ENCODE measurements at places on chromosomes 11 and 22. TPM values are rescaled to one million over a fixed set of nuclear protein-coding genes. Genes with fewer than 3 reads are reported as not detected.

GRCh38 chr11:1486054-1486825 lies at the start of gene MOB2:
Gene MOB2 (minus strand): TSS chr11:1486779. CDS start chr11:1486556, 223 bp downstream.
- H3K27me3 ChIP-seq = no peaks in the 10 kb centered on the region
- no peak for DNase-seq
- H3K4me1 ChIP-seq = peaks cover 37% of the 10 kb centered on the region
- H3K36me3 ChIP-seq = no peaks in the 10 kb centered on the region

DNA sequence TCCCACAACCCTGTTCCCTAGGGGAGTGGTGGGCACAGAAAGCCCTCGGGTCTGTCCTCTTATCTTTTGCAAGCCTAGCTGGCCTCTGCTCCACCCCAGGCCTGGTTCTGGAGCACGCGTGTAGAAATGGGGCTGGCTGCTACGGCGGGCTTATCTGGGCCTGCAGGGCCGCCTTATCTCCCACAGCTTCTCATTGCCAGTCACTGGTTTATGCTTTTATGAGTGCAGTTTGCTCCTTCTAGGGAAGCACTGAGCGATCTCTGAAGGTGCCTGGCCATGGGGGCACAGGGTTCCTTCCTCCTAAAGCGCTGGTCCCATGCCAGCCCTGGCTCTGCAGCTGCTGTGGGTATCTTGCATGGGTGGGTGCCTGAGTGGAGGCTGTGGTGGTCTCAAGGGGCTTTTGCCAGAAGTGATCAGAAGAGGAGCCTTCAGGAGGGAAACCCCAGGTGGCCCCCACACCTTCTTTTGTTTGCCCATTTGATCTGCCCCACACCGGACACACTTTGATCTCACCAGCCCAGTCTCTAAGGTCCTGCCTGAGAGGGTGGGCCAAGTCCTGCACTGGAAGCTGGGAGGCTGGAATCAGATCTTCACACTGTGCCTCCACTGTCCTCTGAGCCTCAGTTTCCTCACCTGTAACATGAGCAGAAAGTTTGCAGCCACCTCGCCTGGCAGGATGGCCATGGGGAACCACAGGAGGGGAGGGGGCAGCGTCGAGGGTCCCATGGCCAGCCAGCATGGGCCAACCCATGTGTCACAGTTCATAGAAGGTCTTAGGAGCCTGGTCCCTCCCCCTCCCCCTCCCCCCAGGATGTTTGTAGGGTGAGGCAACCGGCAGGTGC lies 86.6 kb upstream of the FGF3 start:
- H3K4me3 ChIP-seq = no peak overlapping the region
- no peaks in the 10 kb centered on the region for H3K27me3 ChIP-seq
- H3K4me1 ChIP-seq = no peaks in the 10 kb centered on the region
- H3K27ac ChIP-seq = peak overlapping the region; percentile 98
- peak; percentile 85 for DNase-seq

DNA sequence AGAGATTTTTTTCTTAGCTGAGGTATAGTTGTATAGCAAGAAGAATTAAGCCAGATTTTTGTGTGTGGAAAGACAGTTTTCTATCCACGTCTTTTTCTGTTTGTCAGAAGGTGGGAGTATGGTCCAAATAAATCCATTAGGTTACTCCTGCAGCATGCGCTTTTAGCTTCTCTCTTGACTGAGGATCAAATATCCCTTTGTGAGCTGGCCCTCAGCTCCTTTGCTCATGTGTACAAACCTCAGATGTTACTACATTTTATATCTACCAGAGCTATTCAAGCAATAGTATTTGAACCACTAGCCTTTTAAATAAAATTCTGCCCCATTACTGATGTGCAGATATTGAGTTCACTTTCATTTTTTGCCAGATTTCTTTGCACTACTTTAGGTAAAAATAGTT lies 8.8 kb upstream of the SIDT2 start:
- no peak overlapping the region for H3K27ac ChIP-seq
- H3K4me3 ChIP-seq = no peak overlapping the region
- H3K36me3 ChIP-seq = peaks cover 48% of the 10 kb centered on the region
- H3K27me3 ChIP-seq = no peaks in the 10 kb centered on the region
- no peak for DNase-seq
- H3K4me1 ChIP-seq = peaks cover 10% of the 10 kb centered on the region

- no peak overlapping the region for H3K27ac ChIP-seq
- no peaks in the 10 kb centered on the region for H3K4me1 ChIP-seq
- H3K4me3 ChIP-seq = no peak overlapping the region
- H3K27me3 ChIP-seq = no peaks in the 10 kb centered on the region
These were observed 26.4 kb downstream of the IGLL5 start for GRCh38 chr22:22913989-22914388.

- H3K27me3 ChIP-seq = no peaks in the 10 kb centered on the region
- H3K4me1 ChIP-seq = no peaks in the 10 kb centered on the region
- H3K36me3 ChIP-seq = no peaks in the 10 kb centered on the region
- H3K4me3 ChIP-seq = no peak overlapping the region
- DNase-seq = no peak
These were observed 104.0 kb downstream of the CACNA1I start for GRCh38 chr22:39674536-39674935.

Gene ZNF214
- 2.5 TPM for polyA plus RNA-seq
